Astrocyte of the spinal cord (primary cell): ENCODE measurements at places on chromosomes 16 and 17.

DNA sequence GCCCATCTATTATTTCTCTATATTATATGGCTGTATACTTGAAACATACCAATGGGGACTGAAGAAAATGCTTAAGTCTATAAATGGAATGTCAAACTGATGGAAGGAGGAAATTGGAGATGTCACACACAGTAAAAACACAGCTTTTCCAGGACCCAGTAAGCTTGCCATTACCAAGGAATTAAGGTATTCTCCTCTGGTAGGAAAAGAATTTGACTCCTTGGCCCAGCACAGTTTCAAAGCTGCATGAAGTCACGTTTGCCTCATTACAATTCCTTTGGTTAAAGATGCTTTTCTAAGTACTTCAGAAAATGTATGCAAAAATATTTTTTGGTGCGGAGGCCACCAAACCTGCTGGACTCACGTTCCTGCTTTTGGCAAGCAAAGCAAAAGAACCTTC, 48.5 kb downstream of the CDH13 start:
- peak; percentile 41 for DNase-seq

DNA sequence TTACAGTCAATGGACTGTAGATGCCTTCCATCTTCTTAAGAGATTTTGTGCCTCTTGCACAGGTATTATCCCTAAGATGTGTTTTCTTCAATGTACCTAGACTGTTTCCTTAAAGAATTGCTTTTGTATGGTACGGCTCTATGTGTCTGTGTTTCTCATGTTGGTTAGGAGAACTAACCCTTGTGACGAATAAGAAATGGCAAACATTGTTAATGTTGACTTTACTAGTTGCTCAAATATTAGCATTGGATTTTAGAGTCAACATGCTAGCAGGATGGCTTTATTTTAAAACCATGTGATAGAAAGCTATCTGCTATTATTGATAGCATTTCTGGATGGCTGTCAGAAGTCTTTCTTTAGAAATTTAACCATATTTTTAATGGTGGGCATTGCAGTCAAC, 34.5 kb downstream of the WWOX start:
- DNase-seq, result no peak

DNA sequence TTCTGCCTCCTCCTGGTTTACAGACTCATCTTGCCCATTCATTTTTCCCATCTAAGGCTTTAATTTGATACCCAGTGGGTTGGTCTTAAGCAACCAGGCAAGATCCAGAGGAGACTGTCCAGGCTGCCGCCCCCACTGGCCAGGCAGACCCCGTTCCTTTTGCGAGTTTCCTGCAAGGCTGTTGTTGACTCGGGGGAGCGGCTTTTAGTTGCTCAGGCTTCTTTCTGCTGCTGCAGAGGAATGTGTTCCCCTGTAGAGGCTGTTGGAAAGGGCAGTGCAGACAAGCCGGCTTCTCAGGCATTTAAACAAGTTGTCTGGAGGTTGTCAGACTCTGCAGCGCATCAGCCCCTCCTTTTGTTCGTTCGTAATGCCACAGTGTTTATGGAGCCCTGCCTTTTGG, 231.2 kb downstream of the PRKCA start:
- peak; percentile 81 for DNase-seq

- no peak for DNase-seq
These were observed 183.6 kb downstream of the IRF8 start for GRCh38 chr16:86082418-86083030.

GRCh38 chr17:9016941-9017552, 4.3 kb upstream of the NTN1 start:
- DNase-seq, result no peak

DNA sequence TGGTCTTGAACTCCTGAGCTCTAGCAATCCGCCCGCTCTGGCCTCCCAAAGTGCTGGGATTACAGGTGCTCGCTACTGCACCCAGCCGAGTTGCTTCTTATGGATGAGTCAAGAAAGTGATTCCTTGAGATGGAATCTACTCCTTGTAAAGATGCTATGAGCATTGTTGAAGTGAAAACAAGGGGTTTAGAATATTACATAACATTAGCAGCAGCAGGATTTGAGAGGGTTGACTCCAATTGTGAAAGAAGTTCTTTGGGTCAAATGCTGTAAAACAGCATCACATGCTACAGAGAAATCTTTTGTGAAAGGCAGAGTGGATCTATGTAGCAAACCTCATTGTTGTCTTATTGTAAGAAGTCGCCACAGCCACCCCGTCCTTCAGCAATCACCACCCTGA, 72.7 kb downstream of the NT5M start:
- no peak for DNase-seq

DNA sequence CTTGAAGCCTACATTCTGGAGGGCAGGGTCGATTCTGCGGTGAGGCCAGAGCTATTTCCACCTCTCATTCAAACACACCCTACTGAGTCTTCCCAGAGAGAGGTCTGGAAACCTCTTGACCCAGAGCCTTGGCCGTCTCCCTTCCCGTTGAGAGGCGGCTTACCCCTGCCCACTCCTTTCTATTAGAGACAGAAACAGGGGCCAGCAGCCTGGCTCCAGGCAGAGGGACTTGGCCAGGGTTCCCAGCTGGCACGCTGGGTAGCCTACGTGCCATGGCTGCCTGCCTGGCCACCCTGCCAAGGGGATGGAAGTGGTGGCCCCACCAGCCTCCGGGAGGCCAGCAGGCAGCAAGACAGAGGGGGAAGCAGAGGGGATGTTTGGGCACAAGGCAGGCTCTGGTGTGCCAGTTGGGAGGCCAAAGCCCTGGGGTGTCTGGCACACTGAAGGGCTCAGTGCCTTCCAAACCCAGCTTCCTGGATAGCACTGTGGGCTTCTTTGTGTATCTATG, 6.0 kb downstream of the STAC2 start:
- no peak for DNase-seq

DNA sequence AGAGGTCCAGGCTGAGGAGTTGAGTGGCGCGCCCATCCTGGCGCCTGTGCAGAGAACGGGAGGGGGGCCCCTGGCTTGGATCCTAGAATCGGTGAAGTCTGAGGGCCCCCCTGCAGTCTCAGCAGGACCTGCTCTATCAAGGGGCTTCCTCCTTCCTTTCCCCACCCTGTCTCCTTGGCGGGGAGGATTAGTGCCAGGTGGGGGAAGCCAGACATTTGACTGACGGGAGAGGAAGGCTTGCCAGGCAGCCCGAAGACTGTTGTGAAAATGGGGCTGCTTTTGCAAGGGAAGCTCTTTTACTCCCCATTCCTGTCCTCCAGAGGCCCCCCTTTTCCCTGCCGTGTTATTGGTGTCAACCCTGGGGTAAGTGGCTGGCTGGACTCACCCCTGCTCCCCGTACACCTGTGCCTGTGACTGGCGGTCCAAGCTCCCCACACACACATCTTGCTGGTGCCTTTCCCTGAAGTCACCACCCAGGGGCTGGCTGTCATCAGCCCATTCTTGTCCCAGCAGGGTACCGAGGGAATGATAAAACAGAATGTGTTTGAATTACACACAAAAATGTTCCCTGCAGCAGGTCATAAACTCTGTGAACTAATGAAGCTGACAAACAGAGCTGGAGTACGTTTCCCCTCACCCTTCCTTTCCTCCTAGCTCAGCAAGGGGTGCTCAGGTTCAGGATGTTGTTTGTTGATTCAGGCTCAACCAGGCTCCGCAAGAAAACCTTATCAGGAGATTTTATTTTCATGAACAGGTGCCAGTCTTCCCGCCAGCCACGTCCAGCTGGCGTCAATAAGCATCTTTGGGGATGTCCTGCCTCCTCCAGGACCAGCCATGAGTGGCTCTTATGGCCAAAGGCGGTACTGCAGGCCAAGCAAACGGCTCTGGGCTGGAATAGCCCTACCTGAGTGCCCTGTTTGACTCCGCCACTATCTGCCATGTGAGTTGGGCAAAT, 4.4 kb upstream of the ARMC7 start:
- DNase-seq, result peak; percentile 68

DNA sequence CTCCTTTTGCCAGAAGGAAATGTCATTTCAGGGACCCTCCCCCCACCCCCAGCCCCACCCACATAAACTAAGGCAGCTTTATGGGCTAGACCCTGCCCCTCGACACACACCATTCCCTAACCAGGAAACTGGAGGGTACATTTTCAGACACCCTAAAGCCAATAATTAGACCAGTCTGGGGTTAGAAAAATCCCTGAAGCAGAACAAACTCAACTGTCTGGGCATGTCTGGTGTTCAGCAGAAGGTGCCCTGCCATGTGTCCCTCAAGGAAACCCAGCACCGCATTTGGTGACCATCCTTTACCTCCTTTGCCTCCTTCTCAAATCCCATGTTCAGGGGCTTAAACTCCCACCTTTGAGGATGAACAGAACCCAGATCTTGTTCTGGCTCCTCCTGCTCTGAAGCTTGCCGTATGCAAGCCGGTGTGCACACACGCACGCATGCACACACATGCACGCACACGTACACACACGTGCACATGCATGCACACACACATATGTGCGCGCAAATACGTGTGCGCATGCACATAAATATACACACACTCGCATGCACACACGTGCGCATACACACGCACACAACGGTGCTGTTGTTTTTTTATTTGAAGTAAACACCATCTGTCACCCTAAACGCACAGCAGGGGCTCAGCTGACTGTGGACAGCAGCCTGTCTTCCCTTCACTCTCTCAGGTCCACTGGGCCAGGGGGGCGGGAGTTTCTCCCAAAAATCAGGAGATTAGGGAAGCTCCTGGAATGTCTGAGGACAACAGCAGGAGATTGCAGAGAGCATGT, 156.8 kb upstream of the TNRC6C start:
- DNase-seq, result no peak

DNA sequence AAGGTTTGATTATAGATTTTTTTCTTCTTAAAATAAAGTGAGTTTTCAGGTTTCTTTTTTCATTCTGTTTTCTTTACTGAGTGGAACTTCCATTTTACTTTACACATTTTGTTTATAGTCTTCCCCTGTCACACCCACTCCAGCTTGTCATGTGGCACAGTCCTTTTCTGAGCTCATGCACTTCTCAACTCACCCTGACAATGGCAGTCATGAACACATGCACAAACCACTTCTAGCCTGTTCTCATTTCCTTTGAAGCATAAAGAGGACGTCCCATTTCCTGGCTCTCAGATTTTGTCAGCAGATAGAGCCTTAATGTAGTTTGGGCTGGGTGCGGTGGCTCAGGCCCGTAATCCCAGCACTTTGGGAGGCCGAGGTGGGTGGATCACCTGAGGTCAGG, 168.0 kb downstream of the AHSP start:
- DNase-seq, result no peak

DNA sequence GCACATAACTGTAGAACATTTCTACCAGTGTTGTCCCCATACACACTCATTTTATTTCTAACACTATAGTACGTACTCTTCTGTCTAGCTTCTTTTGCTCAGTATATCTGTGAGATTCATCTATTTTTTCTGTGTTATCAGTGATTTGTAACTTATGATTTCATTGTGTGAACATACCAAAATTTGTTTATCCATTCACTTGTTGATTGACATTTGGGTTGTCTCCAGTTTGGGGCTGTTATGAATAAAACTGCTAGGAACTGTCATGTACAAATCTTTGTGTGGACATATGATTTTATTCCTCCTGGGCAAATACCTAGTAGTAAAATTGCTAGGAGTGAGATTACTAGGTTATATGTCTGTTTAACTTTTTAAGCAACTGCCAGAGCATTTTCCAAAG, 9.6 kb downstream of the CYB5B start:
- no peak for DNase-seq

GRCh38 chr17:51427323-51427811, 167.0 kb downstream of the UTP18 start:
- DNase-seq, result no peak

GRCh38 chr16:69942099-69942491, 9.0 kb upstream of the CLEC18A start:
- no peak for DNase-seq

GRCh38 chr16:81515281-81515680, 70.7 kb downstream of the CMIP start:
- DNase-seq, result no peak

GRCh38 chr16:21053590-21053989, 97.1 kb downstream of the DNAH3 start:
- no peak for DNase-seq

DNA sequence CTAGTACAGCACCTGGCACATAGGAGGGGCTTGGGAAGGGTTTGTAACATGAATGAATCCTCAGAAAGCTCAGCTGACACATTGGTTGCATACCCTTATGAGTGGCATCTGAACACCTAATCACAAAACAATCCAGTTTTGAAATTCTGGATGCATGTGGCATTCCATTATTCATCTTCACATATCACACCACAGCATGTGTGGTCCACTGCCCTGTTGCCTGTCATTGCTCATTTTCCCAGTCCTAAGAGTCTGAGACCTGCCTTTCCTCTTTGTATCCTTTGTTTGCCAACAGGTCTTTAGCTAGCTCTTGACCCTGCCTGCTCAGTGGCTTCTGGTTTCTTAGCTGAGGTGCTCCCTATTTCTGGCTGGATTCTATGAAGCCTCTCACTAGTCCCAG, 170.8 kb upstream of the ASIC2 start:
- no peak for DNase-seq
